Neural crest cell (in vitro differentiated cells): ENCODE measurements at places on chromosomes 11 and 22. TPM values are rescaled to one million over a fixed set of nuclear protein-coding genes. Genes with fewer than 3 reads are reported as not detected.

- H3K4me3 ChIP-seq = no peak overlapping the region
- no peaks in the 10 kb centered on the region for H3K36me3 ChIP-seq
- H3K4me1 ChIP-seq = no peaks in the 10 kb centered on the region
- no peak overlapping the region for H3K27ac ChIP-seq
- no peaks in the 10 kb centered on the region for H3K27me3 ChIP-seq
Measured at GRCh38 chr11:92447586-92447985, 223.0 kb downstream of the FAT3 start.

GRCh38 chr11:102572554-102573220 is 42.1 kb upstream of the MMP7 start:
- H3K36me3 ChIP-seq = peaks cover 2% of the 10 kb centered on the region
- no peak overlapping the region for H3K27ac ChIP-seq
- no peak for DNase-seq
- H3K27me3 ChIP-seq = no peaks in the 10 kb centered on the region
- no peak overlapping the region for H3K4me3 ChIP-seq
- H3K4me1 ChIP-seq = no peaks in the 10 kb centered on the region

GRCh38 chr22:31313366-31314147 is 21.3 kb upstream of the PIK3IP1 start:
- H3K4me3 ChIP-seq = no peak overlapping the region
- H3K27me3 ChIP-seq = no peaks in the 10 kb centered on the region
- peaks cover 4% of the 10 kb centered on the region for H3K4me1 ChIP-seq

- no peak overlapping the region for H3K4me3 ChIP-seq
- no peaks in the 10 kb centered on the region for H3K36me3 ChIP-seq
- H3K4me1 ChIP-seq = peaks cover 16% of the 10 kb centered on the region
- DNase-seq = no peak
Measured at GRCh38 chr11:34234086-34234740, 123.6 kb downstream of the ABTB2 start.

- H3K27ac ChIP-seq = peak overlapping the region; percentile 48
- H3K27me3 ChIP-seq = no peaks in the 10 kb centered on the region
- no peak overlapping the region for H3K4me3 ChIP-seq
- peaks cover under 1% of the 10 kb centered on the region for H3K4me1 ChIP-seq
- no peak for DNase-seq
Measured at GRCh38 chr11:11345099-11345498, 8.0 kb downstream of the CSNK2A3 start.

DNA sequence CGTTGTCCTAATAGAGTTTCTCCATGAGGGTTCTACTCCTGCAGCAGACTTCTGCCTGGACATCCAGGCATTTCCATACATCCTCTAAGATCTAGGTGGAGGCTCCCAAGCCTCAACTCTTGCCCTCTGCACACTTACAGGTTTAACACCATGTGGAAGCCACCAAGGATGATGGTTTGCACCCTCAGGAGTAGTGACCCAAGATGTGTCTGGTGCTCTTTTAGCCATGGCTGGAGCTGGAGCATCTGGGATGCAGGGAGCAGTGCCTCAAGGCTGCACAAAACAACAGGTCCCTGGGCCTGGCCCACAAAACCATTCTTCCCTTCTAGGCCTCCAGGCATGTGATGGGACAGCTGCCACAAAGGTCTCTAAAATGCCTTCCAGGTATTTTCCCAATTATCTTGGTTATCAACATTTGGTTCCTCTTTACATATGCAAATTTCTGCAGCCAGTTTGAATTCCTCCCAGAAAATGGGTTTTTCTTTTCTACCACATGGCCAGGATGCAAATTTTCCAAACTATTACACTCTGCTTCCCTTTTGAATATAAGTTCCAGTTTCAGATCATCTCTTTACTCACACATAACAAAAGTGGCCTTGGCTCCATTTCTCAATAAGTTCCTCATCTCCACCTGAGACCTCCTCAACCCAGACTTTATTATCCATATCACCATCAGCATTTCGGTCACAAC is 69.5 kb upstream of the GNAZ start:
- no peaks in the 10 kb centered on the region for H3K4me1 ChIP-seq
- peaks cover under 1% of the 10 kb centered on the region for H3K36me3 ChIP-seq
- peaks cover 67% of the 10 kb centered on the region for H3K27me3 ChIP-seq
- no peak overlapping the region for H3K27ac ChIP-seq

GRCh38 chr22:29275819-29276565 is 7.9 kb downstream of the EWSR1 start:
- H3K4me1 ChIP-seq = peaks cover 24% of the 10 kb centered on the region
- peaks cover 43% of the 10 kb centered on the region for H3K36me3 ChIP-seq
- no peak overlapping the region for H3K4me3 ChIP-seq
- no peak overlapping the region for H3K27ac ChIP-seq

DNA sequence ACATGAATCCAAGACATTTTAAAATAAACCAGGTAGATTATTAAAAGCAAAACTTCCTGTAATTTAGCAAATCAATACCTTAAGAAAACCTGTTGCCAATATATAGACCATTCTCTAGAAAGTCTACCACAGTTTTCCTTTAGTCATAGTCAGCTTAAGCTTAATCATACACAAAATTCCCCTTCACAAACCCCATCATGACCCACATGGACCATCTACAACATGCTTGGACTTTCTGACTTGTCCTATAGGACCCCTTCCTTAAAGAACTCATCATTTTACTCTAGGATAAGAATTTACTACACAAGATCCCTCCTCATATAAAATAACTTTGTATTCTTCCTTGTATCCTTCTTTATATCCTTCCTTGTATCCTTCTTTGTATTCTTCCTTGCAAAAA is 16.2 kb upstream of the RNASEH2C start:
- no peak overlapping the region for H3K27ac ChIP-seq
- H3K4me3 ChIP-seq = no peak overlapping the region
- DNase-seq = no peak
- no peaks in the 10 kb centered on the region for H3K4me1 ChIP-seq

- no peak for DNase-seq
- no peak overlapping the region for H3K27ac ChIP-seq
- H3K4me1 ChIP-seq = peaks cover 74% of the 10 kb centered on the region
- H3K36me3 ChIP-seq = peaks cover 38% of the 10 kb centered on the region
- peaks cover 21% of the 10 kb centered on the region for H3K27me3 ChIP-seq
Measured at GRCh38 chr11:62857541-62857982, 18.2 kb upstream of the WDR74 start.

DNA sequence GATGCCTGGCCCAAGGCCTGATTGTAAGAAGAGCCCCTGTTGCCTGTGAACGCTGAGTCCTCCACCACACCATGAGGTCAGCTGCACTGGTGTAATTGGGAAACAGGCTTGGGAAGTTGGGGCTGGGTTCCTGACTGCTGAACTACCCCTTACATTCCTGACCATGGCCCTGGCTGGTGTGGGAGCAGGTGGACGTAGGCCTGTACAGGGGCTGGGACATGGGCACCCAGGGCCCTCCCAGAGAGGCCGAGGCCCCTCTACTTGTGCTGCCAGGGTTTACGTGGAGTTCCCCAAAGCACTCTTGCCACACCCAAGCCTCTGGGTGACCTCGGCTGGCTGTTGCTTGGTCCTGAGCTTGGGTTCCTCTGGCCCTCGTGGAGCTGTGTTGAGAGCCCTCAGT is 5.4 kb downstream of the RELT start:
- H3K4me1 ChIP-seq = peaks cover 27% of the 10 kb centered on the region
- H3K4me3 ChIP-seq = no peak overlapping the region
- peak overlapping the region; percentile 35 for H3K27ac ChIP-seq
- no peaks in the 10 kb centered on the region for H3K27me3 ChIP-seq
- DNase-seq = no peak

DNA sequence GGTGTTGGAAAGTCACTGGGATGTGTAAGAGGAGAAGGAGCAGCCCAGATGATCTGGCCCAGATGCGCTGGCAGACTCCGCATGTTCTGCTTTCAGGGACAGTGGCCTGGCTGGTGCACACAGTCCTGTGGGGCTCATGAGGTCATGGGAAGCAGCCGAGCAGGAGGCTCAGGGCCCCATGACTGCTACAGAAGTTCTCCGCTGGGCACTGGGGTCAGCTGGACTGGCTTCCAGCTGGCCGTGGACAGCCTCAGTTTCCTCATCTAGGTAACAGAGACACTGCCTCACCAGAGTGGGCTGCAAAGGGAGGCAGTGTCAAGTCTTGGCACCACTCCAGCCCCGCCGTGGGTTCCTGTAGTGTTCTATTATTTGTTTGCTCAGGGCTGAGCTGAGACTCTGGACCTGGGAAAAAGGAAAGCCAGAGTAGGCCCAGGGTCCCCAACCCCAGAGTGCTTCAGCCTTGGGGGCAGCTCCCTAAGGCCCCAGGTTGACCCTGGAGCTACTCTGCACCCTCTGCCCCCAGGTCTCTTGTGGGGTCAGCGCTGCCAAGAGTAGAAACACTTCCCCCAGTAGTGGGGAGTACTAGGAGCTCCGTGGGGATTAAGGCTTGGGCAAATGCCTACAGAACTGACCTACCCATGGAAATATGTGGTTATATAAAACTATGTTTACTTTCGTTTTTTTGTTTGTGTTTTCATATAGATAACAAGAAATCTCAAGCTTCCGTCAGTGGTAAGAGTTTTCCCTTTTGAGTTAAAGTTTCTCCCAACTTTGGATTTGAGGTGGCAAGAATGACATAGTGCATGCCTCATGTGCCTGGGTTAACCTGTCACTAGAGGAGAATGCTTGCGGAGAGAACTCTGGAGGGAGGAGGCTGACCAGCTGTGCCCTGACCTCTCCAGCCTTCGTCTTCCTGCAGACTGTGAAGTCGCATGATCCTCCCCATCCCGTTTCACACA is 45.3 kb downstream of the MED15 start:
- H3K27ac ChIP-seq = no peak overlapping the region
- no peak for DNase-seq
- H3K36me3 ChIP-seq = peaks cover 12% of the 10 kb centered on the region
- H3K4me3 ChIP-seq = no peak overlapping the region
- H3K4me1 ChIP-seq = peaks cover 43% of the 10 kb centered on the region
- H3K27me3 ChIP-seq = no peaks in the 10 kb centered on the region

GRCh38 chr11:6962673-6963072 is 36.4 kb downstream of the ZNF215 start:
- peaks cover 9% of the 10 kb centered on the region for H3K36me3 ChIP-seq
- no peak overlapping the region for H3K4me3 ChIP-seq
- H3K4me1 ChIP-seq = no peaks in the 10 kb centered on the region

DNA sequence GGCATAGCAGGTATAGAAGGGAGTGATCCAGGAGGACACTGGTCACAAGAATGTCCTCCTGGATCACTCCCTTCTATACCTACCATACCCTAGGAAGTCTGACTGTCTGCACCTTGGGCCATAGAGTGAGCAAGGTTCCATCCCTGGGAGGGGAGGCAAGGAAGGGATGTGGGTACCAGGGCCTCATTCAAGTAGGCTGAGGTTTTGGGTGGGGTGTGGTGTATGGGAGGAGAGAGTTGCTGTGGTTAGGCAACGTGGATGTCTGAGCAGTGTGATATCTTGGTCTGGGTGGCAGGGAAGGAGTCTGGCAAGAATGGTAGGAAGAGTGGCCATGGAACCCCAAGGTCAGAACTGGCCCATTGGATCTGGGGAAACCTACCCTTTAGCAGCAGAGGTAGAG is 13.2 kb downstream of the PPFIBP2 start:
- H3K27me3 ChIP-seq = peaks cover 2% of the 10 kb centered on the region
- no peak for DNase-seq
- H3K4me3 ChIP-seq = no peak overlapping the region
- no peak overlapping the region for H3K27ac ChIP-seq
- H3K36me3 ChIP-seq = no peaks in the 10 kb centered on the region
- peaks cover 8% of the 10 kb centered on the region for H3K4me1 ChIP-seq

GRCh38 chr11:71485063-71485399 is 32.0 kb downstream of the NADSYN1 start:
- no peak for DNase-seq
- no peaks in the 10 kb centered on the region for H3K27me3 ChIP-seq
- H3K4me1 ChIP-seq = peaks cover 13% of the 10 kb centered on the region
- H3K36me3 ChIP-seq = peaks cover 37% of the 10 kb centered on the region

The CTTN gene
- total RNA-seq = 146 and 147 TPM in 2 replicates

The KRTAP5-7 gene
- not detected in 2 replicates for total RNA-seq

The OR5P2 gene
- total RNA-seq = not detected in 2 replicates

The OVCH2 gene
- not detected in 2 replicates for total RNA-seq

The HMOX1 gene
- 2.2 and 2.4 TPM in 2 replicates for total RNA-seq

The ZNF280B gene
- total RNA-seq = 7.3 and 8.6 TPM in 2 replicates

The GDPD5 gene
- 13.3 and 15.4 TPM in 2 replicates for total RNA-seq

The BBOX1 gene
- not detected in 2 replicates for total RNA-seq
